ENCODE measurements at places on chromosomes 3 and 15.

- DNase-seq, result no peak
Measured at GRCh38 chr15:33296050-33296449, 14.7 kb upstream of the RYR3 start.

DNA sequence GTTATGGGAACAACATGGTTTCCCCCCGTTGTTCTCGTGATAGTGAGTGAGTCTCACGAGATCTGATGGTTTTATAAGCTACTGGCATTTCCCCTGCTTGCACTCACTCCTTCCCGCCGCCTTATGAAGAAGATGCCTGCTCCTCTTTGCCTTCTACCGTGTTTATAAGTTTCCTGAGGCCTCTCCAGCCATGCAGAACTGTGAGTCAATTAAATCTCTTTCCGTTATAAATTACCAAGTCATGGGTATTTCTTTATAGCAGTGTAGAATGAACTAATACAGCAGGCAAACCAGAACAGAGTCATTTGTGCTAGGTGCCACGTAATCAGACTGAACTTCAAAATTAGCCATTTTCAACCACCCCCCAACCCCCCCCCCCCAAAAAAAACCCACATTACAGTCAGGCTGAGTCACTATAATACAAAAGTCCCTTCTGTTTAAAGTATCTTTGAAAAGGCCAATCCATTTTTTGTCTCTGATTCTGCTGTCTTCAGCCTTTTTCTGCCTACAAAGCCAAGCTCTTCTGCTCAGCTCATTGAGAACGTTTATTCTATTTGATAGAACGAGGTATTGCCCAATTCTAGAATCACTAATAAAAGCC, 4.1 kb downstream of the OR4F6 start:
- no peak for DNase-seq

DNA sequence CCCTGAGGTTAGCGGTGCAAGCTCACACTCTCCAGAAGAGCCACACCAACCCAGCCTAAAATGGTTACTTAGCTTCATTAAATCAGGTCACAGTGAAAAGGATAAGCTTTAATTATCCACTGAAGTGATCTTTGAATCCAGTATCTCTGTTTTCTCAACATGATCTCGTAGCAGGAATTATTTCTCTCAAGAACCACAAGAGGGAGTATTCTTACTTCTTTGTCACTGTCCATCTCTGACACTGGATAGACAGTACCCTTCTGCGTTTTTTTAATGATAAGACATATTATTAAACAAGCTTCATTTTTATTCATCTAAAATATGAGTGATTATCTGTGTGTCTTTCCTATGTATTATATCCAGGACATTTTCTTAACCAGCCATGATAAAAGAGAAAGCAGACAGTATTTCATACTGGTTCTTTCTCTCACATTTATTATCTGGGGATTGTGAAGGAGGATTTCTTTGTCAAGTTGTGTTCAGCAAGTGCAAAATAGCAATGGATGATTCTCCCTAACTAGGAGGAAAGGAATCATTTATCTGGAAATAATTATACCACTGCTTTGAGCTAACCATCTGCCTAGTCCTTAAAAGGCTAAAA, 105.4 kb upstream of the CCDC54 start:
- no peak for DNase-seq

DNA sequence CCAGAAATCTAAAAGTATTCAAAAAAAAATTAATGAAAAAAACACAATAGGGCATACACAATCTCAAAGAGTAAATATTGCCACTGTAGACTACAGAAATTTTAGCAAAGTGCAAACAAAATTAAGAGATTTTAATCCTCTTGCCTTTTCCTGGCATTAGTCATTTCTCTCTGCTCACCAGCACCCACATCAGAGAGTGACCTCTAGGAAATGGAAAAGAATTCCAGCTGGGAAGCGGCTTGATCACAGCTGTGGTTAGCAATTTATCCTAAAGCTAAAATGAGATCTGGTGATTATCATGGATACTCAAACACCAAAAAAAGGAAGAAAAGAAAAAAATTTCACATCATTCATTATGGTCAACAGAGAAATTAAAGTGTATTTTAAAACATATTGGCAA, 7.5 kb downstream of the CSNK1G1 start:
- no peak for DNase-seq

GRCh38 chr3:89217148-89217685, 109.8 kb downstream of the EPHA3 start:
- DNase-seq, result no peak

Measured in activated T-cell treated with anti-CD3 and anti-CD28 coated beads for 4 hours (primary cell).